Amniotic epithelial cell (primary cell): ENCODE measurements at places on chromosomes 7 and 10.
A peak's percentile ranks its signal among the peaks of the same experiment; 100 is the strongest.

- no peak for DNase-seq
Observed at GRCh38 chr7:98795741-98796493, 73.9 kb downstream of the TMEM130 start.

GRCh38 chr7:133618970-133619369, 366.1 kb downstream of the EXOC4 start:
- peak; percentile 3 for DNase-seq

GRCh38 chr10:25565570-25565969, 368.5 kb upstream of the MYO3A start:
- DNase-seq, result no peak

- DNase-seq, result peak; percentile 94
Observed at GRCh38 chr10:103781329-103782061, 73.9 kb downstream of the SH3PXD2A start.

- peak; percentile 63 for DNase-seq
Observed at GRCh38 chr10:89869180-89869579, 167.8 kb downstream of the KIF20B start.

GRCh38 chr10:128068398-128069285, 57.6 kb downstream of the MKI67 start:
- DNase-seq, result no peak

DNA sequence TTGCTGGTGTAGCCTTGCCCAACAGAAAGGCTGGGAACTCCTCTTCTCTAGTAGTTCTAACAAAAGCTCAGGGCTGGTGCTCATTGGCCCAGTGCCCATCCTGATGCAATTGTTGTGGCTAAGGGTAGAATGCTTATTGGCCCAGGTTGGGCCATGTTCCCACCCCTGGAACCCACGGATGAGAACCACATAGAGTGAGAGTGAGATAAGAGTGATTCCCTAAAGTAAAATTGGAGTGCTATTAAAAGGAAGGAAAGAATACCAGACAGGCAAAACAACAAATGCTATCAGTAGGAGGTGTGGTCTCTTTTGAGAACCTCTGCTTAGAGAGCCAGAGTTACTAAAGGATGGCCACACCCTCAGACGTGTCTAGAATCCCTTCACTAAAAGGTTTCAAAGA, 49.2 kb downstream of the LGI1 start:
- peak; percentile 38 for DNase-seq

GRCh38 chr7:1665549-1666316, 4.3 kb upstream of the ELFN1 start:
- peak; percentile 7 for DNase-seq

- no peak for DNase-seq
Observed at GRCh38 chr7:100685049-100685605, 8.9 kb downstream of the GIGYF1 start.

DNA sequence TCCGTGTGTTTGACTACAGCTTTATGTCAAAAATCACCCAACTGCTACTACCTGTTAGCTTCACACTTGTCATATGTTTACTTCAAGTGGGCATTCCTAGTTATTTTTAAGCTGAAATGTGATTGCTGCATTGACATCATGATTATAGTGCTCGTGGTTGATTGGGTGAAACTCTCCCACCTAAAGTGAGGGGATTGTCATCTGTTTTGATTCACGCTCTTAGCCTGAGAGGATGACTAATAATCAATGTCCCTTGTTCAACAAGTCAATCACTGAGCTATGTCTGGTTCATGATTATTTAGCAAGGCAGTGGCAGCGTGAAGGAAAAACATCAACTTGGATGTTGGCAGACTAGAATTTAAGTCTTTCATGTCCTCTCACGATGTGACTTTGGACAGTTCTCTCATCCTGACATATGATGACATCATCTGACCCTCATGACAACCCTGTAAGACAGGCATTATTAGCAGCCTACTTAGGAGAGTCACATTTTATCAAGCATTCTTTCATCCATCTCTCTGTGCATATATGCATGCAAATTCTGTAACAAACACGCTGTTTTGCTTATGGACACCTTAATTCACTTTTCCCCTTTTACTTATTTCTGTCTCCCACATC, 352.6 kb upstream of the ZMIZ1 start:
- DNase-seq, result no peak

GRCh38 chr7:90681336-90682022, 85.4 kb downstream of the CDK14 start:
- peak; percentile 61 for DNase-seq

- peak; percentile 95 for DNase-seq
Observed at GRCh38 chr10:106360870-106361269, 803.6 kb downstream of the SORCS1 start.

DNA sequence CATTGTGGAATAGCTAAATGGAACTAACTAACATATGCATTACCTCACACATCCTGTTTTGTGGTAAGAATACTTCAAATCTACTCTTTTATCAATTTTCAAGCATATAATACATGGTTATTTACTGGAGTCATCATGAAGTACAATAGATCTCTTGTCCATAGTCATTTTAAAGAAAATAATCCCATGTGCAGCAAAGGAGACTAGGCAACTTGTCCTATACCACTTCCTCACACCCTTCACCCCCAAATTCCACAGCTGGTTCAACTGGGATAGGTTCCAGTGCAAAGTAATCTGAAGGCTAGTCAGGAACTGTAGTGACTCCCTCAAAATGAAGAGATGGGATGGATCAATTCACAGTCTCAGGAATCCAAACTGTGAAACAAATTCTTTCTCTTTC, 176.1 kb downstream of the SGMS1 start:
- DNase-seq, result no peak

DNA sequence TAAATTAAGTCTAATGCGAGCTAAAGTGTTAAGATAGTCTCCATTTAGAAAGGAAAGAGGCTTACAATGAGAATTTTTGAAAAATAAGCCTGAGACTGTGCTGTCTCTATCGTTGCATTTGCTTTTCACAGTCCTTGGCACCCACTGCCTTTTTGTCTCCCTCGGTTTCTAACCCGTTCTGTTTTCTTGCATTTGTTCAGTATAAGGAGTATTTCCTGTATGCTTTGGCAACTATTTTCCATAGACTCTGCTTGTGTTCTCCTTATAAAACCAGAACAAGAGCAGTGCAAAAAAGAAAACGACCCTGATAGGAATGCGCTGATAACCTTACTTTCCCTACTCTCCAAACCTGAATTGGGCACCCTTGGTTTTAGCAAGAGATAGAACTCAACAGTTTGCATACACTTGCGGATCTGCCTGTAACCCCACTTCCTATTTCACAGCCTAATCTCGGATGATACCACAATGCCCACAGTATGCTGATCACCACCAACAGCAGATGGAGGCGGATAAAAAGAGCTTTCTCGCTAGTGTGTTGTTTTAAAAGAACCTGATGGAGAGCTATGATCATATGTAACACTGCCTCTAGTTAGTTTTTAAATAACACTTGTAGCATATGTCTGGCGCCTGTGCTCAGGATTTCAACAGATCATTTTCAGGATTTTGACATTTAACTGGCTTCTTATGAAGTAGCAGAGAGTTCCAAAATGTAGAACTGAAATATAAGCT, 1.6 kb upstream of the ARHGAP12 start:
- peak; percentile 43 for DNase-seq

- DNase-seq, result no peak
Observed at GRCh38 chr10:98513704-98514103, 67.0 kb upstream of the HPS1 start.

- no peak for DNase-seq
Observed at GRCh38 chr10:87729940-87730339, 70.3 kb downstream of the PAPSS2 start.

DNA sequence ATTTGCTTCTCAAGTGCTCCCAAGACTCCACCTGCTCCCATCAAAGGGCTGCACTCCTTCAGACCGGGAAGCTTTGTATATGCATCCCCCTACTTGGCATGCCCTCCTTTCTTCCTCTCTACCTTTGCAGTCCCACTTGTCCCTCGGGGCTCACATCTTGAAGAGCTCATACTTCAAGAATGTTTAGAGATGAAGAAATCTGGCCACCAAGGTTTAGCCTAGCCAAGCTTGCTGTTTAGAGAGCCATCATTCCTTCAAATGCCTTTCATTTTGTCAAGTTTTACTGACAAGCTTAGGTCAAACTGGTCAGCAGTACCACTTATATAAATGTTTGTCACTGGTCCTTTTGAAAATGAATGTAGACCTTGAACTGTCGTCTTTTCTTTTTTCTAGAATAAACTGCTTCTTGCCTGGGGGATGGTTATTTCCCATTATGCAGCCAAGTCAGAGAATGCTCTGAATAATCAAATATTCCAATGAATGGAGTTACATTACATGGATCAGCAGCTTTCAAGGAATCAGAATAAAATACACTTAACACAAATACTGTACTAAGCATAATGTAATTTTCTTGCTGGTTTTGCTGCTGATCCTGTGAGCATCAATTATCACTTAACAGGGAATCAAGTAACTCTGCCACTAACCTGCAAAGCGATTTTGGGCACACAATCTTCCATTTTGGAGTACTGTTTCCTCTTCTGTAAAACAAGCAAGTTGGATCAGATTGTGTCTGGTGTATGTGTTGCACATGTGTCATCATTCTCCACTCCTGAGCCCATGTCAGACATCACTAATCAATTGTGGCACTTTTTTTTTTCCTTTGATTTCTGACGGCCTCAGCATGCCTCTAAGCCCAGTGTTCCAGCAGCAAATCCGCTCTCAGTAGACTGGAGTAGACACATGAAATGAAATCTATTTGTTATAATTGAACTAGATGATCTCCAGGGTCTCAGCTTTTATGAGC, 357.9 kb downstream of the PTEN start:
- no peak for DNase-seq

DNA sequence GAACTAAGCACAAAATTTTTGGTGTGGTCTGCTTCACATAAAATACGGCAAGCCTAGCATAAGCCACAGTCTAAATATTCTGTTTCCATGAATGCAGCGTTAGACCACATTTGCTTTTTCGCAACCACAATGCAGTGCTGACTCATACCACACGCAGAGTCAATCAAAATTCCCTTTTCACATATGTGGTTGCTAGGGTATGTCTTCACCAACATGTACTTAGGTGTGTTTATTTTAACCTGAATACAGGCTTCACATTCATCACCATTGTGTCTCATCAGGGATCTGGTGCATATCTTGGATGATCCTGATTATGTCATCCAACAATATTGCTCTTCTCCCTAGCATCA, 90.8 kb downstream of the CHN2 start:
- peak; percentile 95 for DNase-seq

DNA sequence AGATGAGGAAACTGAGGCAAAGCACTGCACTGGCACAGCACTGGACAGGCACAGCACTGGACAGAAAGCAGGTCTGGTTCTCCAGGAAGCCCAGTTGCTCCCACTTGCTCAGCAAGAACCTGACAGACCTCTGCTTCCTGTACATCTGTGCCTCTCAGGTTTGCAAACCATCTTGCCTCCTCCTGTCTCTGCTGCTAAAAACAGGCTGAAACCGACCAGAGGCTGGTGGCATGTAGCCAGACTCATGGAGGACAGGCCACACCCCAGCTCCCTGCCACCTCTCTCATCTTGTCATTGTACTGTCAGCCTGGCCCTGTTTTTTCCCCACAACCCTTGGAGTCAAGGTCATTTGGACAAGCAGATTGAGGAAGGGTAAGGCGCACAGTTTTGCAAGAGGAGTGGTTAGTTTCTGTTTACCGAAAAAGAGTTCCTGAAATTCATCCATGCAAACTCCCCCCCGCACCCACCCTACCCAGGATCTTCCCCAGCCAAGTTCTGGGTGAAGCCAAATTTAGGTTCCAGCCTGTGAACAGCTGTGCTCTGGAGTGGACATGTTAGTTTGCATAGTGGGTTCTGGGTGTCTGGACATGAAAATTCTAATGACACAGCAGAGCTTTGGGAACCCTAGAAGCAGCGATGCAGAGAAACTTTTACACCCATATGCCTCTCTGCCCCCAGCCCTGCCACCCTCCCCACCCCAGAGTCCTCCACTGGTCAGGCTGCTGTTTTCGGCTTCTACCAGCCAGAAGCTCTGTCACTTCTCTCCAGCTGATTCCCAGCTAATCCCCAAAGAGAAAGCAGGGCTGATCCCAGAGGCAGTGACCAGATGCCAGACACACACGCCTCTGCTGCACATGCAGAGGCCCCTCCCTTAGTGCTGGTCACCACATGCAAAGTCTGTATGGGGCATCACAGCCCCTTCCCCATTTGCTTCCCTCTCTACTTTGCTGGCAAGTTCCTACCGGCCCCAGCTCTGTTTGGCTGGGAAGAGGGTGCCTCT, 8.5 kb upstream of the C10orf105 start:
- no peak for DNase-seq

GRCh38 chr7:50837965-50838364, 55.3 kb upstream of the GRB10 start:
- DNase-seq, result no peak

DNA sequence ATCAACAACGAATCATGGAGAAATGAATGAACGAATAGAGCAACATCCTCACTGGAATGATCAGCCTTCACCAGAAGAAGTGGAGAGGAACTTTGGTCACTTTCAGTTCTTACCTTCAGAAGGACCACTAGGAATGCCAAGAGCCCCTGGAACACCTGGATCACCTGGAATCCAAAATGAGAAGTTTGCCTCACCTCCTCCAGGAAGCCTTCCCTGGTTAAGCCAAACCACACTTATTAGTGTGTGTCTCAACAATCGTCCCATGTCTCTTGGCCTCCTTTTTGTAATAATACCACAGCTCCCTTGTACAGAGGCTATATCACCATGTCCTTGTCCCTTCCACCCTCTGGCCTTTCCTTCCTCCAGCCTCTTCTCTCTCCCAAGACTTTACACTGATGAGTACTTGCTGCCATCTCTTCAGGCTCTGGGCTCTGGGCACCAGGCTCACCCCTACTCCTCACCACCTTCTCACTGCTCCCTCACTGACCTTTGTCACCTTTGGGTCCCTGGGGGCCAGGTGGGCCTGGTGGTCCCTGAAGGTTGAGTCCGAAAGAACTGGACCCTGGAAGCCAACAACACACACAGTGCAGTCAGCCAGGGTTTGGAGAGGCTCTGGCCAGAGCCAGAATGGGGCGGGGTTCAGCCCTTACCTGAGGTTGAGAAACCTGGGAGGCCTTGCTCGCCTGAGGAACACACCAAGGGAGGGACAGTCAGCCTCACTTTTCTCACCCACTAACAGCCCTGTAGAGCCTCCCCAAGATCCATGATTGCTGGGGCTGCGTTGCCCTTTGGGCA, 46.5 kb downstream of the COL17A1 start:
- DNase-seq, result no peak

GRCh38 chr10:84126785-84127167, 12.5 kb upstream of the GHITM start:
- no peak for DNase-seq

GRCh38 chr7:37550872-37551271, 102.2 kb upstream of the ELMO1 start:
- DNase-seq, result no peak

DNA sequence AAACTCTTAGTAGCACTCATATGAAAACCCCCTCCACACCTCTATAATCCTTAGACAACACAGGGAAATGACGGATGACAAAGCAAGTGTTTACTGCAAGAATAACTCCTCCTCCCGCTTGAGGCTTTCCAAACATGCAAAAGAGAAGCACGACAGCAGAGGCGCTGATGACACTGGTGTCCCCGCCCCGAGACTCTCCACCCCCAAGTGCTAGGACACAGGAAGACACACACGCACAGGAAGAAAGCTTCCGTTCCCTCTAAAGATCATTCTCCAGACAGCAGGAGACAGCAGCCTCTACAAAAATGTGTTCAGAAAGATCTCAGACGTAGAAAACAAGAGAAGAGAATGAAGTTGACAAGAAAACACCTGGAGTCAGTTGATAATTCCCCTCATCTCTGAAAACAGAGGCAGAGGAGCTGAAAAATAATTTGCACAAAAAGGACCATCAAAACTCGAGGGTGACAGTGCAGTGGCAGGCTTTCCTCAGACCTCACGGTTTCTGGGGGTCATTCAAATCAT, 90.2 kb downstream of the DLG5 start:
- no peak for DNase-seq
